ENCODE measurements at places on chromosomes 12 and 14.

DNA sequence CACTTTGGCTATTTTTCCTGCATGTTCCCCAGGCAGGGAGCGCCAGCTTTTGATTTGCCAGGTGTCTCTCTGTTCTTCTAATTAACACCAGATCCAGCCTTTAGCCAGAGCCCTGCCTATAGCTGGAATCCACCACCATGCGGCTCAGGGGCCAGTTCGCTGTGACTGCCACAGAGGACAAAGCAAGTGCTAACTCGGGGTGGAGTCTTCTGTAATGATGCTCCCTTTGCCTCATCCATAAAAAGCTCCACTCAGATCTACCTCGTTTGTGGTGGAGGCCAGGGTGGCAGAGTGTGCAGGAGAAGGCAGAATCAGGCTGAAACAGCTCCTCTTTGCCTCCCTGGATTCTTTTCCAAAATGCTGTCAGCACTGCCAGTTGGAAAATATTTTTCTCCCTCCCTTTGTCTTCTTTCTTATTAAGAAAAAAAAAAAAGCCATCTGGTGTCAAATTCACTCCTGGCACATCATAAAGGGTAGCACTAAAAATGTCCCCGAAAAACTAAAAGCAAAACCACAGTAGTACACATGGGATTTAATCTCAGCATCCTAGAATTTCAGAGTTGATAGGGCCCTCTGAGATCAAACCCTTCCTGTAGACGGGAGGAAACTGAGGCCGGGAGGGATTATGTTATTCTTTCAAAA is 18.0 kb upstream of the CTDSP2 start:
- DNase-seq = no peak

DNA sequence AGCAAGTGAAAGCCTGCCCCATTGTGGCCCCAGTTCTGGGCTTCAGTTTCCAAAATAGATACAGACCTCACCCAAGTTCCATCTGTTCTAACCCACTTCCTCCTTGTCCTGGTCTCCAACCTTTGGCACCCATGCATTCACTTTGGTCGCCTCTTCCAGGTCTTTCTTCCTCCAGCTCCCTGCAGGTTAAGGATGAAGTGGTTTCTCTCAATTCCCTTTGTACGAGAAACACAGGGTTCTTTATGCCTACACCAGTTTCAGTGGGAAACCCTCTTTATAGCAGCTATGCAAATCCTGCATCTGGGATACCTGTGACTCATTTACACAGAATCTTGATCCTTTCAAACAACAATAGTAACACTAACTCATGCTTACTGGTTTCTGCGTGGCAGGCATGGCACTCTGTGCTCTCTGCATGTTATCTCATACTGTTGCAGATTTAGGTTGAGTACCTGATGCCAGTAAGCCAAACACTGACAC is 110.6 kb upstream of the AMIGO2 start:
- DNase-seq = no peak

- DNase-seq = no peak
Observed at GRCh38 chr12:25034676-25035075, 85.8 kb upstream of the BCAT1 start.

GRCh38 chr12:67915335-67915851 is 73.9 kb upstream of the IFNG-AS1 start:
- DNase-seq = no peak

- no peak for DNase-seq
Observed at GRCh38 chr12:85509081-85509856, 229.2 kb downstream of the ALX1 start.

DNA sequence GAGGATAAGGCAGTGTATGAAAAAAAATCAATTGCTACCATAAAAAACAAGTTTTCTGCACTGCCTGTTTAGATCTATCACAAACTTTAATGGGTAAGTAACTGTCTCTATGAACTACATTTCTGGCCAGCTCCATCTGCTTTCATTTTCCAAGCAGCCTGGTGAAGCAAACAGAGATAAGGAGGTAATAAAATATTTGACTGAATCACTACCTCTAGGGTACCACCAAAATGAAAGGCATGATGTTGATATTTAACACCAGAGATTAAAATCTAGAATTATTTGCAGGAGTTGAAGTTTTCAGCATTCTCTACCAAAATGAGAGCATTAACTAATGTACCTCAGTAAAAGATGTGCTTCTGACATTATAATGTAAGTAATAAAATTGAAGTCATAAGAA is 863.5 kb upstream of the MGAT4C start:
- no peak for DNase-seq

DNA sequence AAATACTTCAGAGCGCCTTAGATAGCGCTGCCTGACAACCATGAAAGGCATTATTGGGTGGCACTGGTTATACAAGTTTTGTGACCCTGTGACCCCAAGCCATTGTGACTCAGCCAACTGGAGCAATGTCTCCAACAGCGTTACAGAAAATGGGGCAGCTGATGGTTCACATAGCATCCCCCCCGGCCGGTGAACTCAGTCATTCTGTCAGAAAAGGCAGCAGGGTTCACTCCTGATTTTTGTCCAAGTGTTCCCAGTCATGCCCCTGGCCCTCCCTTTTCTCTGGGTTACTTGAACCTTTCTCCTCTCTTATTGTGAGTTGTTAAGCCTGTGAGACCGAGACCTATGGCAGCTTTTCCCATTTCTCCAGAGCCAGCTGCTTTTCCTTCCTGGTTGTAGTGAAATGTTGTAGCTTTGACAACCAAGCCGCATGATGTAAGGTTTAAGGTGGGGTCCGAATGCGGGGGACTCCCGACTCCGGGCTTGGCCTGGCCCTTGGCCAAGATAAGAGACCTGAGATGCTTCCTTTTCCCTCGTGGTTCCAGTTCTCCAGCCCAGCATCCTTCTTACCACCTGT is 22.0 kb downstream of the CD9 start:
- no peak for DNase-seq

- DNase-seq = no peak
Observed at GRCh38 chr14:50785457-50786063, 45.4 kb downstream of the NIN start.

DNA sequence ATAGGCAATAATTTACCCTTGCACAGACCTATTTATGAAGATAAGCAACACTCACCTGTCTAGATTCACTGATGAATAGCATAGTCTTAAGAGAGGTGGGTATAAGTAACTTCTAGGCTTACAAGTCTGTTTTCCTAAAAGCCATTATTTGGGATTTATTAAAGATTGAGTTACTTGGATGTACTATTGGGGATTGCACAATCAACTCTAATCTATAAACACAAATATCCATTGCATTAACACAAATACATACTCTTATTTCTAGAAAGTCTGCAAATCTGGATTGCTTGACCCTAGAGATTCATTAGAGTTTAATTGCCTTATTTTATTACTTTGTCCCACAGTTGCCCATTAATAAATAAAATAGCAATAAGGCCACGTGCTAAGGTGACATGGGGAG is 148.1 kb upstream of the CCDC198 start:
- DNase-seq = no peak

- no peak for DNase-seq
Observed at GRCh38 chr12:76080729-76081415, 3.6 kb downstream of the NAP1L1 start.

DNA sequence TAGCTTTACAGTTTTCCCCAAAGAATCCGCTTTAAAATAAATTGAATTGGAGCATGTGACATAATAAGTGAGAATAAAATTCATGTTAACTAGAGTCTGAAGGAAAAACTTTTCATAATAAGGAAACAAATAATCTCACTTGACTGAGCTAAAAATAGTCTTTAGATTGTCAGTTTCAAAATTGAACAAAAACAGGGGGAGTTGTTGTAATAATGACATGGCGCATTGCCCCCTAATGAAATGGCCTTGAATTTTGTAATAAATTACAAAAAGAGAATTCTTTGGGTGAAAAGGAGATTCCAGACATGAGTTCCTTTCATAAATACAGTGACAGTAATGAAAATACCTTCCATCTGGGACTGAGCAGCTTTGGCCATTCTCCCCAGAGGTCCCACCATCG is 178.6 kb downstream of the EFCAB11 start:
- DNase-seq = no peak

DNA sequence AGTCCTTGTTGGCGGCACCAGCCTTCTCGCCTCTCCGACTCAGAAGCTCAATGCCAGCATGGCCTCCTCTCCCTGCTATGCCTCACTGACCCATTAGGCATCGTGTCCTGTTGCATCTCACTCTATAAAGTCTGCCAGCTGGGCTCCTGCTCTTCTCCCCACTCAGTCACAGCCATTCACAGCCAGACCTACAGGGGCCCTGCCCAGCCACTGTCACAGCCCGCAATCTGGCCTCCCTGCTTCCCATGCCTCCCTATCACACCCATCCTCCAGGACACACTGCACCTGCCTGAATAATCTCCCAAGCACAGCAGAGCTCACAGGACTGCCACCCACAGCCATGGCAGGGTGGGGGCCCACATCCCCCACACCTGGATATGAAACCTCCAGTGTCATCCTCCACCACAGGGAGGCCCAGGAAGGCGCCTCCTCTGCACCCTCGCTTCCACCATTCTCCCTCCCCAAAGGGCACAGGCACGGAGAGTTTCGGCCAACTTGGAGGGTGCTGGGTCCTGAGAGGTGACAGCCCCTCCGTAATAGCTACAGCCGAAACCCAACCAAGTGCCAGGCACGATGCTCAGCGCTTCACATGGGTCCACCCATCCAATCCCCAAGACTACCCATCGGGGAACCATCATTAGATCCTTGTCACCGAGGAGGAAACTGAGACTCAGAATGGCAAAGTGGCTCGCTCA is 370.3 kb downstream of the BCL11B start:
- no peak for DNase-seq

GRCh38 chr12:116821291-116821690 is 60.0 kb downstream of the HRK start:
- DNase-seq = no peak

- no peak for DNase-seq
Observed at GRCh38 chr12:68621472-68622081, 10.9 kb downstream of the RAP1B start.

DNA sequence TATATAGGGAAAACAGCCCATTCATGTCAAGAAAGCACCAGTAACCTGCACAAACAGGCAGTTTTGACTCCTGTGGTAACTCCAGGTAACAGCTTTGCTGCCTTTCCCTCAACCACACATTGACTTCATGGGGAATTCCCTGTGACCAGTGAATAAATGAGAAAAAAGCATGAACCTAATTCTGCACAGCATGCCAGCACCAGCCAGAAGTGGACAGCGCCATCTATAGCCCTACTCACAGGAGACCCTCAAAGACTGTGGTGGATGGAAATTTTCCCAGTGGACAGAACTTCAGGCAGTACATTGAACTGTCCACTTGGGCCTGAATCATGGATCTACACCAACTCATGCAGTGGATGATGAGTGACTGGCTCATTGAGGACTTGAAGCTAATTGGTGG is 152.1 kb downstream of the SLC8A3 start:
- DNase-seq = no peak

DNA sequence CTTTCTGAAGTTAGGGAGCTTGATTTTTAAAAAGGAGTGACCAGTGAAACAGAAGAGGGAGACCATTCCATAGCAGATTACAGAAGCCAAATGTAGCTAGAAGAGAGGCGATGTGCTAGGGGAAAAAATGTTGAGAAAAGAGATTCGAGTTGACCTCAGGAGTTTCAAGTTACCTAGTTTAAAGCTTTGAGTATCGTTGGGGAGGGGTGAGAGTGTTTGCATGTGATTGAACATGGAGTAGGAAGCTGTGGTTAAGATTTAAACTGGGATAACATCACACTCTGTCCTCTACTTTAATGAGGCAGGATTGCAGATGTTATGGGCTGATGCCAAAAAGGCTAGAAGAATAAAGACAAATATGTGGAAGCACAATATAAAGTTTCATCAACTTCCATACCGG is 3.7 kb downstream of the LETMD1 start:
- DNase-seq = no peak

DNA sequence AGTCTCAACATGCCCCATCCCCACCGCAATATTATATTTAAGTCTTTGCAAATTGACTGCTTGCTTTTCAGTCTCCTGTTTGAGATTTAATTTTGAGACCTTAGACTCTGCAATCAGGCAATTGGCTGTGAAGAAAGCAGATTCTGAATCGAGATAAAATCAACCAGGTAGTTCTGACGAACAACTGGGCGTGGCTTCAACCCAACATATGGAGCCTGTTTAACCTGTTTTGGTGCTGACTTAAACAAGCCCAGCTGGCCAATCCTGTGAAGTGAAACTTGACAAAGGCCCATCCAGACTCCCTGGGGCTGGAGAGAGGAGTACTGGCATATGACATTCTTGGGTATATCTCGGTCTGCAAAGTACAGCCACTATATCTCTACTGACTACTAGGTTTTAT is 9.8 kb upstream of the CIPC start:
- no peak for DNase-seq

- peak; percentile 23 for DNase-seq
Observed at GRCh38 chr12:31600252-31600651, 9.3 kb upstream of the DENND5B start.

DNA sequence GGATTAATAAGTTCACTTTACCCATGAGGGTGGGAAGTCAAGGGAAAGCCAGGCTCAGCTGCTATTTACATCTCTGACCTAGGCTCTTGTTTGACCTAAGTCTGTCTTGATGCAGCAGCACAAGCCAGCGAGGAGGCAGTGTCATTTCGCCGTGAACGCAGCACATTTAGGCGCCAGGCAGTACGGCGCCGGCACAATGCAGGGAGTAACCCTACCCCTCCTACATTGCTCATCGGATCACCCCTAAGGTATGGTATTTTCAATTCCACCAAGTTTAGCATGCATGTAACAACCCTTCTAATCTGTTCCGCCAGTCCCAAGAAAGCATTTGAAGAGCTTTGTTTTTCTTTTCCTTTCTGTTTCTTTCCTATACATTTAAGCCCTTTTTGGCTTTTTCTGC is 81.2 kb downstream of the PCNX1 start:
- DNase-seq = no peak

DNA sequence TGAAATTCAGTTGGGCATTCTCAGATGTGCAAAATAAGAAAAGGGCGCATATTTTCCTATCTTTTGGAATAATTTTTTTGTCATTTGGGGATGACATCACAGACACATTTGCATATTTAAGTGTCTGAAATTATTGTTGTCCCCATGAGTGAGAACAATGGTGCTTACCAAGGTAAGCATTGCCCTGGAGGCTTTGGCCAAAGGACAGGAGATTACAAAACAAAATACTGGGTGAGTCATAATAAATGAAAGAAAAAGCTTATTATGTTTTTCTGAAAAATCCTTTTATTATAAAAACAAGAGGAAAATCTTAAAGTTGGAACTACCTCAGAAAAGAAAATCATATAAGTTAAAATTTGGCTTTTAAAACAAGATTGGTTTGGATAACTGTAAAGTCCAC is 254.9 kb downstream of the BTG1 start:
- peak; percentile 67 for DNase-seq

DNA sequence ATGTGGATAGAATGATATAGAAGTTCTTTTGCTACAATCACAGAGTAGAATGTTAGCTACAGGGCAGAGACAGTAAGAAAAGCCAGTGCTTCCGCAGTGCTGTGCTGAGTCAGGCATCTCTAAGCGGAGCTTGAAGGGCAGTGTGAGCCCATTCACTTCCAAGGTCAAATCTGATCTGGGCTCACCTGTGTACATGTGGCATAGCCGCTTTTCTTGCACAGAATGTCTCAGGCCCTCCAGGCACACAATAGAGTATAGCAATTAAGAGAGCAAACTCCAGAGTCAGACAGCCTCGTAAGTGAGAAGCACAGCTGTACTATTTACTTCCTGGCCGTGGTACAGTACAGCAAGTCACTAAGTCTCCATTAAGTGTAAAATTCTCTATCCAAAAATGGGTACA is 26.8 kb downstream of the CORO1C start:
- no peak for DNase-seq

- DNase-seq = no peak
Observed at GRCh38 chr14:77979171-77979570, 179.3 kb downstream of the ADCK1 start.

GRCh38 chr12:61999311-61999710 is 260.9 kb upstream of the USP15 start:
- no peak for DNase-seq

Measured in lung microvascular endothelial cell (primary cell).